T-cell (primary cell): ENCODE measurements at places on chromosomes 16 and 17. TPM values are rescaled to one million over a fixed set of nuclear protein-coding genes. Genes with fewer than 3 reads are reported as not detected.

- DNase-seq = no peak
These were observed 446.1 kb downstream of the HS3ST3B1 start for GRCh38 chr17:14746822-14747602.

- DNase-seq = no peak
These were observed 15.5 kb upstream of the SLC4A1 start for GRCh38 chr17:44283344-44284023.

DNA sequence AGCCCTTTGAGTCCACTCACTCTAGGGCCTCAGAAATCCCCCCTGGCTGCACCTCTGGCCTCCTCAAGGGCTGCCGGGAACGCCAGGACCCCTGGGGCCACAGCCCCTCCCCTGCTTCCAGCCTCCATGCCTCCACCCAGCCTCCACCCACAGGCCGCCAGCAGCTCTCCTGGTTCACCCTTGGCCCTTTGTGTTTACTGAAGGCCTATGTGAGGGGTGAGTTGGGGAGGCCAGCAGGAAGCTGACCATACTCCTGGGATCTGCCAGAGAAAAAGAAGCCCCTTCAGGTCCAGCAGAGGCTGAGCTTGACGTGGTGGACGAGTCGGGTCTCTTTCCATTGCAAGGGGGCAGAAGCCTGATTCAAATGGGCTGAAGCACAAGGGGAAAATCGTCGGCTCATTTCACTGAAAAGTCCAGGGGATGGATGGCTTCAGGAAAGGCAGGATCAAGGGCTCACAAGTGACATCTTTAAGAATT is 18.3 kb upstream of the ATP2A3 start:
- no peak for DNase-seq

The RCVRN gene
- not detected for total RNA-seq

The IL21R gene
- 36.4 TPM for total RNA-seq

DNA sequence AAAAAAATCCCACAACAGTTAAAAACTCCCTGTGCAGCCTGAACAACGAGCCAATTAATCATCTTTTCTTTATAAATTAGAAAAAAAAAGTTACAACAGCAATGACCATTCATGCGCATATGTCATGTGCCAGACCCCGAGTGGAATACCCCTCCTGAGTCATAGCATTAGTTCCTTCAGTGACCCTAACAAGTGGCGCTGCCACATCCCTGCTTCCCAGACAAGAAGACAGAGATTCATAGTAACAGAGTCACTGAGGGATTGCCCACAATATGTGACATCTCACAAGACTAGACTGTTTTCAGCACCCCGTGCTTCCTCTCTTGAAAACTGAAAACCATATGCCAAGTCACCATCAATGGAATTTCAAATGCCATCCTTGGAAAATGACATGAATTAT is 7.9 kb downstream of the UMOD start:
- DNase-seq = no peak

The PITPNM3 gene
- 0.49 TPM for total RNA-seq

DNA sequence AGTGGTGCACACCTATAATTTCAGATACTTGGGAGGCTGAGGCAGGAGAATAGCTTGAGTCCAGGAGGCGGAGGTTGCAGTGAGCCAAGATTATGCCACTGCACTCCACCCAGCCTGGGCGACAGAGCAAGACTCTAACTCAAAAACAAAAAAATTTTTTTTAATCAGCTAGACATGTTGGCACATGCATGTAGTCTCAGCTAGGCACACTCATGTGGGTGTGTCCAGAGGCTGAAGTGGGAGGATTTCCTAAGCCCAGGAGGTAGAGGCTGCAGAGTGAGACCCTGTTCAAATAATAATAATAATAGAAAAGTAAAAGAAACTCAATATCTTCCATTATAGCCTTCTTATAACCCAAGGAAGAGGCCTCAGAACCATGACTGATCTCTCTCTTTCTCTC is 11.5 kb upstream of the ARHGAP17 start:
- DNase-seq = no peak
